ENCODE measurements at places on chromosomes 5 and 9.

- DNase-seq = no peak
Measured at GRCh38 chr5:95669540-95669939, 13.3 kb downstream of the SPATA9 start.

DNA sequence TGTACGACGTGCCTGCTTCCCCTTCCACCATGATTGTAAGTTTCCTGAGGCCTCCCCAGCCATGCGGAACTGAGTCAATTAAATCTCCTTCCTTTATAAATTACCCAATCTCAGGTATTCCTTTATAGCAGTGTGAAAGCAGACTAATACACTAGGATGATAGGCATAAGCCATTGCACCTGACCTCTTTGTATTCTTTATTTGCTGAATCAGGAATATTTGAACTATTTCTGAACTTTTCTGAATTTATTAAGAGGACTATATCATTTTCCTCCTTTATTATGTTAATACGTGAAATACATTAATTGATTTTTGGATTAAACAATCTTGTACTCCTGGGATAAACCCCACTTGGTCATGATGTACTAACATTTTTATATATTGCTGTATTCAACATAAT lies 28.2 kb upstream of the NR4A3 start:
- no peak for DNase-seq

DNA sequence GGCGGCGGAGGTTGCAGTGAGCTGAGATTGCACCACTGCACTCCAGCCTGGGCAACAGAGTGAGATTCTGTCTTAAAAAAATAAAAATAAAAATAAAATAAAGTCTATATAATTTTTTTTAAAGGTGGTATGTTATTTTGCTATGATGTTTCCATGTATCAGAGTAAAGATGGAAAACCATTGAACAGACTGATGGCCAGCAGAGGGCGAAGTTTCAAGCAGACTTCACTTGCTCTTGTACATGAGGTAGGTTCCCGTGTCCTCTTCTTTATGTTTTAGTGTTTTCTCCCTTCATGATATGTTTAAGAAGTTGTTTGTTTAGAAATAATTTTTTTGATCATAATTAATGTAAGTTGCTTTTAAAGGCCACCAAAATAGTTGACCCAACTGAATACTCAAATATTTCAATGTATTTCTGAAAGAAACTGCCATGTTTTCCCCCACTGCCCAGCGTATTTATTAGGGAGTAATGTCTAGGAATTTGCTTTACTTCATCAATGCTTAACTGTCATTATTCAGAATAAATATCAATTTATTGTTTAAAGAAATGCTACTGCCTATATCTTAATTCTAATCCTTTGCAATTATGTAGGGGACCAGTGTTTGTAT lies 146.4 kb downstream of the HACD4 start:
- DNase-seq = peak; percentile 66

DNA sequence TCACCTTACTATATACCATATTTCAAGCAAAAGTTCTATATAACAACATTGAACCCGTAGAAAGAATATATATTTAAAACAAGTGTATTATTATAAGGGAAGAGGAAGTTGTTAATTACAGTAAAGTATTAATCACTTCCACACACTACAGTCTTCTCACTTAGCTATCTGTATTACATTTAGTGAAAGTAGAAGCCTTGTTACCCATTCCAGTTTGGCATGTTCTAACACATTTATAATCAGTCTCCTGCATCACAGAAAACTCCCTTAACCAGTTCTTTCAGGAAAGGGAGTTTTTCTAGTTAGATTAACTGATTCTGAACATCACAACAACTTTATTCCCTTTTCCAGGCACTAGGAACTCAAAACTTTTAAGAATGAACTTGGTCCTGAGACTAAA lies 6.9 kb downstream of the RAB14 start:
- DNase-seq = no peak

DNA sequence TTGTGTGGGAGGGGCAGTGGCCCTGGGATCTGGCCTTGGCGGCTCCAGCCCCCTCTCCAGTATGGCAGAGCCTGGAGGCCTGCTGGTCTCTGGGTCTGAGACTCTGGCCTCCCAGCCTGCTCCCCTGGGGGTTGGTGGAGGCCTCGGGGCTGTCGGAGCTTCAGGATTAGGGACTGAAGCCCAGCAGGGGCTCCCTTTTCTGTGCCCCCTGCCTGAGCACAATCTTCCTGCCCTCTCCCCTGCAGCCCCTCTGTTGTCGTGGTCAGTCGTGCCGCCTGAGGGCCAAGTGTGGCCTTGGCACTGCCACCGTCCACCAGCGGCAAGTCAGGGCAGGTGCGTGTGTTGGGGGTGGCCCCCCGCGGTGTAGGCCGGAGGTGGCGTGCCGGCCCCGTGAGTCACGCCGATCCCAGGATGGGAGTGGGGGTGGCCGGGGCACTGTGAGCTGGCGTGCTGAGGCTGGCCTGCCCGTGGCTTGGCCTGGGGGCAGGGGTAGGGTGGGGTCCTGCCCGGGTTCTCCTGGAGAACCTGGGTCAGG lies 53.6 kb downstream of the RXRA start:
- no peak for DNase-seq
